ENCODE measurements at places on chromosomes 12 and 14.
A peak's percentile ranks its signal among the peaks of the same experiment; 100 is the strongest.

DNA sequence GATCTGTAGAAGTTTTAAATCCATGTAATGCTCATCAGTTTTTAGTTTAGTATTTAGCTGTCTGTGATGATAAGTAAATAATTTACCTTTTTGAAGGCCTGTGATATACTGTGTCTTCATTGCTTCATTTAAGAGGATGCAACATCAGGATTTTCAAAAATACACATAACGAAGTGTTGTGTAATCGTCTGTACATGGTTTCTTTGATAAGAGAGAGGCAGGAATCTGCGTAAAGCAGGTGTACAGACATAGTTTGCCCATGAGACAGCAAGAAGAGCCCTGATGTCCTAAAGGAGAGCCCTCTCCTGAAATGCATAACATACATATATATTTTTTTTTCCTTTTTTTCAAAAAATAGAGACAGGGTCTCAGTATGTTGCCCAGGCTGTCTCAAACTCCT is 44.8 kb downstream of the RASSF3 start:
- DNase-seq: no peak

GRCh38 chr14:95360828-95361227 is 41.1 kb upstream of the CLMN start:
- DNase-seq: no peak

GRCh38 chr12:11812586-11813437 is 163.3 kb downstream of the ETV6 start:
- DNase-seq: peak; percentile 34

DNA sequence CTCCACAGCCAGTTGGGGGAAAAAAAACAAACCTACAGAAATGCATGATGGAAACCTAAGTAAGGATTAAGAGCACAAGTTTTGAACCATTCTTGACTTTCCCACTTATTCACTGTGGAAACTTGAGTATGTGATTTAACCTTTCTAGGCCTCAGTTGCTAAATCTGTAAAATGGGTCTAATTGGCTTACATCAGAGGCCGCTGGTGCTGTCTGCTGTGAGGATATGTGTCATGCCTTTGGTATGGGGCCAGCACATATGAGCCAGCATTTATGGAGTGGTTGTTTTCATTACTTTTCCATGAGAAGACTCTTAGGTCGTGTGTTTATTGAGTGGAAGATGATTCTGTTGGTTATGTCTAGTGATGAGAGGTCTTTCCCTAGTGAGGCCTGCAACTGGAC is 102.4 kb downstream of the ESR2 start:
- DNase-seq: no peak

GRCh38 chr14:24147761-24148428 is 597 bp downstream of the RNF31 start:
- no peak for DNase-seq

DNA sequence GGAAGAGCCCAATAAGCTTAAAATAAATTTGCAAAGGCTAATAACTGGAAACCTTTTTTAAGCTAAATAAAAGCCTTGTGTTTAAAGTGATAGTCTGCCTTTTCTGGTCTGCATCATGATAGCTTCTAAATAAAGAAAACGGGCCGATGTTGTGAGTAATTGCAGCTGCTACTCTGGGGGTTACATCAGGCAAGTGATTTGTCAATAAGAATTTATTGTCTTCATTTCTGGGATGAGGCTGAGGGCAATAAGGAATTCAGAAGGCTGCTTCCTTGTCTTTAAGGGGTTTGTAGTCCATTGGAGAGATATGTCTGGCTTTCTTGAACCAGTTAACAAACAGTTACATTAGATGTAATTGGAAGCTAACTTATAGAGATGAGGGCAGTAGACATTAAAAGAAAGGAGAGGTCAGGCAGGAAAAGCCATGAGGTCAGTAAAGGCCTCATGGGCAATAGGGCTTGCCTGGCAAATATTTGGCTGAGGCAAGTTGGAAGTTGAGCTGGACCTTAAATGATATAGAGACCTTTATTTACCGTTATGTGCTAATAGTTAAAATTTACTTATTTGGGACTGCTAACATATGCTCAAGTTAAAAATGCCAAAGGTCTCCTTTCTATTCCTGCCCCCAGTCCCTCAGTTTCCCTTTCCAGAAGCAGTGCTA is 85.0 kb downstream of the CRADD start:
- DNase-seq: no peak

- peak; percentile 44 for DNase-seq
Observed at GRCh38 chr12:56581418-56582145, 48.5 kb downstream of the BAZ2A start.

GRCh38 chr12:114767906-114768722 is 84.1 kb upstream of the TBX3 start:
- DNase-seq: no peak

DNA sequence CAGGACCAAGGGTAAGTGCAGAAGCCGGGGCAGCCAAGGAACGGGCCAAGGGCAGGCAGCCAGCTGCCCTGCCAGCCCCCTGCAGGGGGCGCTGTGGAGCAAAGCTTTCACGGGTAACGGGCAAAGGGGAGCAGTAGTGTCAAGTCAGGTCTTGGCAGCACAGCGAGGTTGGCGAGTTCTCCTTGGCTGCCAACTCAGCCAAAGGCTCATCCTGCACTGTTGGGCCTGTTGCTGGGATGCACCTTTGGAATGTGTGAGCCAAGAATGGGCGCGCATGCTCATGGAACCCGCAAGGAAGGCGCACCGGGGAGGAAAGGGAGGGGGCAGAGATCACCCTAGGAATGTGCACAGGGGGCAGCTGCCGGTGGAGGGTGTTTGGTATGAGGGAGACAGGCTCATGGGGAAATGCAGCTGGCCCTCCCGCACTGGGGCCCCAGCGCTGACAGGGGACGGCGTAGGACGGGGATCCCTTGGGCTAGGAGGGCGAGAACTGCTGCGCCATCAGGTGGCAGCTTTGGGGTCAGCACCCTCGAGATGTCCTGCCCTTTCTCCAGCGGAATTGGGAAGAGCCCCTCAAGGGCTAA is 138.0 kb downstream of the ASCL4 start:
- peak; percentile 79 for DNase-seq

DNA sequence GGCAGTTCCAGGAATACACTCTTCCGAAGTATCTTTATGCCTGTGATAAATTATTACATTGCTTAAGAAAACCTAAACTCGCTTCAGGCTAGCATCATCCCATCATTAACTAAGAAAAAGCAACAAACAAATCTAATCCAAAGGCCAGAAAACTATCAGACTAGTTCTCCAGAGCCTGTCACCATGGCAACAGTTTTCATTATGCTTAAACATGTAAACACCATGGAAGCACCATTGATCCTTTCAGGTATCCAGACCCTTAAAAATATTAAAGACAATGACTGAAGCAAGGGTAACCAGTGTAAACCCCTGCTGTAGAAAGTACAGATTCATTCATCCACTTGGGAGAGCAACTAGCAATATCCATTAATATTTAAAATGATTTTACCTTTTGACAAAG is 9.8 kb downstream of the DAD1 start:
- no peak for DNase-seq

DNA sequence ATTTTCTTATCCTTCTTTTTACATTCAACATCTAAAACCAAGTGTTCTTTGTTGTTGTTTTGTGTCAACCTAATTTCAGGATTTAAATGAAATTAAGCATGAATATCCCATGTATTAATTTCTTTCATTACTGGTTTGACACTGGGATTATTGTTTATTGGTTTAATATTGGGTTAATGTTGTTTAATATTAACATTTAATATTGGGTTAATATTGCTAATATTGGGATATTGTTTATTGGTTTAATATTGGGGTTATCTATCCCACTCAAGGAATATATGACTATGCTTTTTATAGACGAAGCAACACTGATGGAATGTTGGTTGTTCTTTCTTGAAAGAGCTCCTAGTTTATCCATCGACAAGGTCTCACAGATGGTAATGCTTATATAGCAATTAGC is 45.9 kb downstream of the TMPRSS12 start:
- DNase-seq: no peak

DNA sequence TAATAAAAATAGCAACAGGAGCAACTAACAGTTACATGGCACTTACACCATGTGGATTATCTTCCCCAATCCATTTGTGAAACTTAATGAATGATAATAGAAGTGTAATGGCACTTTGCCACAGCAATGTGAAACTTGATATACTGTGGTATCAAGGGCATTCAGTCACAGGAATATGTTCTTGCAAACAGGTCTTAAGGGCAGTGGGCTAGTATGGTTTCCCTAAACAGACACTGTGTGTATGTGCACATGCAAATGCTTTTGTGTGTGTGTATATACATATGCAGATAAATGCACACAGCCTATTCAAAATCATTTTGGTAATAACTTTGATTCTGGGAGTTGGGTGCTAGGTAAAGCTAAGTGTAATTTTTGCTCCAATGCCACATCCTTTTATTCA is 26.2 kb upstream of the ARHGAP5 start:
- no peak for DNase-seq

DNA sequence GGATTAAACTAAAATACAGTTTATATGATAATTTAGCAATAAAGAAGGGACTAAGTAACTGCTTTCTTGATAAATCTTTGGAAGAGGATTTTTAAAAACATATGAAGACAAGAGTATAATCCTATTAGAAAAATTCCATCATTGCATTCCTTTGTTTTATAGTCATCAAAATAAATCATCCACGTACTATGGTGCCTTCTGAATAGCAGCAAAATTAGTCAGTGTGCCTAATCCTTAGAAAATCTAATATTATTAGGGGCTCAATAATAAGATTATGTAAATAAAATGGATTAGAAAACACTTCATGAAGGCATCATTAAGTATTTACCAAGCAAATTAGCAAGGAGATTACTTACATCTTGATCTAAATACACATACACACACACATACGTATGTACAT is 102.1 kb downstream of the KCNH5 start:
- DNase-seq: no peak

- no peak for DNase-seq
Observed at GRCh38 chr12:54689034-54689372, 40.8 kb upstream of the DCD start.

- no peak for DNase-seq
Observed at GRCh38 chr14:106129274-106129673, 602.9 kb downstream of the TMEM121 start.

DNA sequence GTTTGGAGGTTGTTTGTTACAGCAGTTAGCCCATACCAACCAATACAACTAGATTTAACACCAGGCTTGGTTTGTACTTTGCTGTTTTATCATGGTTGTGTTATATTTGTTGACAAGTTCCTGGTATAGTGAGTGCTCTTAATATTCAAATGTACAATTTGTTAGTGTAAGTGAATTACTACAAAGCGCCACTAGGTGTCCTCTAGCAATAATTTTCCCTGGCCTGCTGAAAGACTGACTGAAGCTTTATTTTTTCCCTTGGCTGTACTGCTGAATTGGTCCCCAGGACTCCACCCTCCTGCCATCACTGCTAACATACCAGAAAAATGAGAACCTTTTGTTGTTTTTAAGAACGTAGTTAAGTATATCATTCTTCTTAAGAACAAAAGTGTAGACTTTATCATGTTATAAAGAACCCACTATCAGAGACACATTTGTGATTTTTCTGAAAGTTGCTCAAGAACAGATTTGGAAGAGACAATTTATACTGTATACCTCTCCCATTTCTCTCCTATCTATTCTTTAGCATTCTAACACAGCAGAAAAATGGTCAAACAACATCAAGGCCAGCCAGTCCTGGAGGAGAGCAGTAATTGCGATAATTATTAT is 75.3 kb upstream of the FAR2 start:
- DNase-seq: peak; percentile 27

DNA sequence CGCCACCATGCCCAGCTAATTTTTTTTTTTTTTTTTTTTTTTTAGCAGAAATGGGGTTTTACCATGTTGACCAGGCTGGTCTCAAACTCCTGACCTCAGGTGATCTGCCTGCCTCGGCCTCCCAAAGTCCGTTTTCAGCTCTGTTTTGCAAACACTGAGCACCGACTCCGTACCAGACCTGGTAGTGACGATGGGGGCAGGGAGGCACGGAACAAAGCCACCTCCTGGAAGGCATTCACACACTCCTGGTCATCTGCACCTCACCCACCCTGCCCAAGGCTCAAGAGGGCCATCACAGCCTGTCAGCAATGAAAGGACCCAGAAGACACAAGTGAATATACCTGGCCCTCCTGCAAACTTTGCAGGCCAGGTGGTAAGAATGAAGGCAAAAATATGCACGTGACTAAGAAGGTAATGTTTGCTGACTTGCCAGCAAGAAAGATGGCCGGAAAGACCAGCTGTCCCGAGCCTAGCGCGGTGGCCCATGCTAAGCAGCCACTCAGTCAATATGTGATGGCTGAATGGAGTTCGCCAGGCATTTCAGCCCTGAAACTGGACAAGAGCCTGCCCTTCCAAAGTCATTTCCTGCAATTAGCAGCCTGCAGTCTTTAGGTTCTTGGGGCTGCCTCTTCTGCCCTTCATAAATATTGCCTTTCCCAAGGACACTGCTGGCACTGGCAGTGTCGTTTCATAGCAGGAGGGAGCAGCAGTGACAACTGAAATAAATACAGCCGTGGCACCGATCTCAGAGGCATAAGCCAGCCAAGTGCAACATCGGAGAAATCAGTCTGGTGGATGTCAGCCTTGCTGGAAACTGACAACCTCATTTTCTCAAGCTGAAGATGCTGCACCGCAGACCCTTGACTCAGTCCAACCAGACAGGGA is 17.6 kb downstream of the MMAB start:
- DNase-seq: no peak

- no peak for DNase-seq
Observed at GRCh38 chr12:96219700-96220206, 25.6 kb downstream of the ELK3 start.

GRCh38 chr14:64671591-64671990 is 32.6 kb upstream of the PLEKHG3 start:
- peak; percentile 69 for DNase-seq

- DNase-seq: no peak
Observed at GRCh38 chr12:126784328-126784921, 1482.5 kb upstream of the TMEM132C start.

GRCh38 chr12:64456119-64456518 is 4.2 kb downstream of the TBK1 start:
- no peak for DNase-seq

GRCh38 chr12:82818271-82819035 is 131.7 kb downstream of the TMTC2 start:
- no peak for DNase-seq

DNA sequence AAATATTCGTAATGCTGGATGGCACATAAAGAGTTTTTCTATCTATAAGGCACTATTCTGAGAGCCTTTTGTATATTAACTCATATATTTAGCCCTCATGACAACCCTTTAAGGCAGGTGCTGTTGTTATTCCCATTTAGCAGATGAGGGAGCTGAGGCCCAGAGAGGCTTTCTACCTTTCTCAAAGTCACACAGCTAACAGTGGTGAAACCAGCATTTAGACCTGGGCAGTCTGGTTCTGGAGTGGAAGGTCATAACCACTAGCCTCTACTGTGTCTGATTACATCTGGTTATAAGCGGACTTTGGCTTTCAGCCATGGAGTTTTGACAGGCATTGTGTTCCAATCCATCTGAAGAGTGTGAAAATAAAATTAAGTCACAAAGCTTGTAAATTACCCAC is 41.2 kb upstream of the HDAC7 start:
- no peak for DNase-seq

- no peak for DNase-seq
Observed at GRCh38 chr12:63802012-63802608, 22.4 kb downstream of the RXYLT1 start.
